Stimulated activated CD8-positive, alpha-beta memory T cell treated with anti-CD3 and anti-CD28 coated beads, Interleukin-12 subunit alpha, Interleukin-12 subunit beta, amount 100 ng/mL, for 4 hours (primary cell): ENCODE measurements at places on chromosomes 13 and 19.

DNA sequence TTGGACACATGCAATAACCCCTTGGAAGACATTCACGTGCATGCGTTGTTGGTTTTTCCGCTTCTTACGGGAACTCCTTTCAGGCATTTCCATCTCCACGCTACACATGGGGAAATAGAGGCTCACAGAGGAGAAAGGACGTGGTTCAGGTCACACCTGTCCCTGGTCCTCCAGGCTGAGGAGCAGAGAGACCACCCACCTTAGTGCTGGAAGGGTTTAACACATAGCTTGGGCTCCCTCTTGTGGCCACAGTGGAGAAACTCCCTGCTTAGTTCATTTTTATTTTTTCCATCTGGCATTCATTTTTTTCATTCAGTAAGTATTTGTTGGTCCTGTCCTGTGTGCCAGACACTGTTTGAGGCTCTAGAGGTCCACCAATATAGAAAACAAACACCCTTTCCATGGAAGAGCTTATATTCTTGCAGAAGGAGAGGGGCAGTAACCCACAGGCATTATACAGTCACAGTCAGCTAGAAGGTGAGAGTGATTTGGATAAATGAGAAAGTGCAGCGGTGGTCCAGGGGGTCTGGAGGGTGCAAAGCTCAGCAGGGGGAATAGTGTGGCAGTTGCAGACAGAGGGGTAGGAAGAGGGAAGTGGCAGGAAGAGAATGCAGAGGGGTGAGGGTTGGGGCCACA lies 24.2 kb upstream of the TTYH1 start:
- DNase-seq: no peak

GRCh38 chr13:23876265-23876664 lies 12.9 kb downstream of the MIPEP start:
- DNase-seq: no peak

- no peak for DNase-seq
Measured at GRCh38 chr13:22074403-22074802, 403.5 kb downstream of the FGF9 start.

DNA sequence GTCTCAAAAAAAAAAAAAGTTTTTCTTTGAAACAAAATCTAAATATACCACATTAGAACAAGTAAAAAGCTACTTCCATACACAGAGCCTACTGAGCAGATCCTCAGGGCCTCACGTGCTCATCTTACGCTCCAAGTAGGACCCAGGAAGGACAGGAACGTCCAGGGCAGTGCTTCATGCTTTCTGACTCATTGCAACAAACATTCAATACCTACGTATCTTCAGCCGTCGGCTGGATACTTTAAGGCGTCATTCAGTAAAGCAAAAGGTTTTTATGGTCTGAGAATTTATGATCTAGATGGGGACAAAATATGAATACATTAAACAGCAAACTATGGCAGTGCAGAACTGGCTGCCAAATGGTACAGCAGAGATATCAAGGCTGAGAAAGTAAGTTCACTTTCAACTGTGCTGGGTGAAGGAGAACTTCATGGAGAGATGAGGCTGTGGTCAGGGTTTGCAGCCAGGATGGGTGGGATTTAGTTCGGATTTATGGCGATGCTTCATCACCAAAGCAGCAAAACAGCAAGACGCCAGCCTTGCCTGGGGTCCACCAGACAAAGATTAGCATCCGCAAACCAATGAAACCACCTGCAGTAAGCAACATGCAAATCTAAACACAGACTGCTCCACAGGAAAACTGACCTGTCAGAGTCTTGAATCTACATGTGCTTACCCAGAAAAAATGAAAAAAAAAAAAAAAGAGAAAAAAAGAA lies 20.5 kb downstream of the CARS2 start:
- DNase-seq: no peak

DNA sequence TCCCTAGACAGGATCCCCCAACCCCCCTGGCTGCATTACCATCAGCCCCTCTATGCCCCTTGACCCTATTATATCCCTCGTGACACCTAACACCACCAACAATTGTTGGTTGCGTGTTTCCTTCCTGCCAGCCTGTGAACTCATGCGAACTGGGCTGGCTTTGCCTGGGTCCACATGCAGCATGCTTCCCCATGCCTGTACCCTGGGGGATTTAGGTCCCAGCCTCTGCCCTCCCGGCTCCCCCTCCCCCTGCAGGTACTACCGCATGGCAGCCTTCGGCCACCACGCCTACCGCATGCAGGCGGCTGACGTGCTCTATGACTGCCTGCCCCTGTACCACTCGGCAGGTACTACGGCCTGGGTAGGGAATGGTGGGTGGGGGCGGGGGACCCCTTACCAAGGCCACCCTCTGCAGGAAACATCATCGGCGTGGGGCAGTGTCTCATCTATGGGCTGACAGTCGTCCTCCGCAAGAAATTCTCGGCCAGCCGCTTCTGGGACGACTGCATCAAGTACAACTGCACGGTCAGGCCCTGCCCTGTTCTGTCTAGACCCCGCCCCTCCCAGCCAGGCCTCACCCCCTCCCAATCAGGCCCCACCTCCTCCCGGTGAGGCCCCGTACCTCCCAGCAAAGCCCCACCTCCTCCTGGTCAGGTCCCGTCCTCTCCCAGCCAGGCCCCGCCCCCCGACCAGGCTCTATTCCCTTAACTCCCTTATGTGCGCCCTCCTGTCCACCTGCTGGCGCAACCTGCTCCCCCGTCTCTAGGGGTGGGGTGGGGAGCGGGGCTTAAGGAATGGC lies 18.5 kb downstream of the SLC27A1 start:
- DNase-seq: peak; percentile 64

GRCh38 chr19:29626386-29626785 lies 20.3 kb downstream of the POP4 start:
- no peak for DNase-seq

DNA sequence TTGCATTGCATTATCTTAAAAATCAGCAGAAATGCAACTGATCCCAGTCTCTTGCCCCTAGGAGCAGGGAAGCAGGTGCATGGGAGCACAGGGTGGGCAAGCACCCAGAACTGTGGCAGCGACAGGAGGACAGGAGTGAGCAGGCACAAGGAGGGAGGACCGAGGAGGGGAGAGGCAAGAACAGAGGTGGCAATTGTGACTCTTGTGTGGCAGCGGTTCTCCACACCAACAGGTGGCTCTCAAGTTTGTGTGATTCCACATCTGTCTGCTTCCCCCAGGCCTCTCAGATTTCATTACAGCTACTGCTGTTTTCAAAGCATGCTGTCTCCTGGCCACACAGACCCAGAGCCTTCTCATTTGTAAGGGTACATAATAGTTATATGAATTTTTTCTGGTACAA lies 108.5 kb downstream of the STK24 start:
- no peak for DNase-seq

- no peak for DNase-seq
Measured at GRCh38 chr13:31814536-31814935, 75.2 kb downstream of the RXFP2 start.

GRCh38 chr19:6736169-6736916 lies 1.0 kb downstream of the GPR108 start:
- peak; percentile 51 for DNase-seq

DNA sequence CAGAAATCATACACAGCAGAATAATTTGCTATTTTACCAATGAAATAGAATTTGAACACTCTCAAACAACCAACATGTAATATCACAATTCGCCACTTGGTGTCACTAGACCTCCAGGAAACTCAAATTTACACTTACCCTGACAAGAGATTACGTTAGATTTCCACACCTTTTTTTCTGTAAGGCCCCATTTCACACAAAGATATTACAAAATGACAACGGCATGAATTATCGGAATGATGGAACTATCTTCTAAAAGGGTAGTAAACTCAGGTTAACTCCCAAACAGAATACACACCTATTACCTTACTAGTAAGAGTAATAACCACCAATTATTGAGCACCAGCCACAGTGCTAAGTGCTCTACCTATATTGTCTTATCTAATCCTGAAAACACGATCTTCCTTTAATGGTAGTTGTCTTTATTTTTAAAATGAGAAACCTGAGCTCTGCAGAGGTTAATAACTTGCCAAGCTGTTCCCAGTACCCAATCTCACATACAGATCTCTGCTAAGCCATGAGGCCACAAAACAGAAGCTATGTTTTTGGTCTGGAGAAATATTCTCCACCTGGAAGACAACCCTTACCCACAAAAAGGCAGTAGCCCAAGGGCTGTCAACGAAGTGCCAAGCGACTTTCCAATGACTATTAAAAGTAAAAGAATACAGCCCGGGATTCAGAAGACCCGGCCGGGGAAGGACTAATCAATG lies 152.4 kb downstream of the DCLK1 start:
- DNase-seq: no peak

DNA sequence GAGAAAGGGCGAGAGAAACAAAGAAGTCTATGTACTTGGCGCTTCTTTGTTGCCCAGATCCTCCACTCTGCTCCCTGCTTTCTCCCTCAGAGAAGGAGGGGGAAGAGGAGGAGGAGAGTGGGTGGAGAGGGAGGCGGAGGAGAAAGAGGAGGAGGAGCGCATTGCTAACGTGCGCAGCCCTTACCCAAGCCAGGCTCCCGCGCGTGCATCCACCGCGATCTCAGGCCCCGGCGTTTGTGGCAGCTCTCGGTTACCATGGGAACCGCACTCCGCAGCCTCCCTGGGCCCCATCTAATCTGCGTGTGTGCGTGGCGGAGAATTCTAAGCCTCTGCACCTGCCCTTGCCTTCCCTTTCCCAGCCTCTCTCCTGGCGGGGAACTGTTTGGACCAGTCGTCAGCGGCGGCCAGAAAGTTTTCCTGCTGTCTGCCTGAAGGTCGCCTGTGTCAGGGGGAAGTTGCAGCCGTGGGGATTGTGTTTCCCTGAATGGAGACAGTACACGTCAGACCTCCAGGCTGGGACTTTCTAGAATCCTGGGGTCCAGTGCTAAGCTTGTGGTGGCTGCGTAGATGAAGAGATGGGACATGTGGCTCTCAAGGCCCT lies at the start of gene ERICH6B:
Gene ERICH6B, minus strand, starts transcription at position 239 of the 601 bp plus-strand sequence. CDS start 18,734 bp downstream, outside the sequence.
- no peak for DNase-seq

GRCh38 chr13:67229481-67230403 lies at the start of gene PCDH9:
Gene PCDH9, minus strand, starts transcription at chr13:67230336. Its CDS starts 1,896 bp downstream, at chr13:67228440.
- DNase-seq: no peak

DNA sequence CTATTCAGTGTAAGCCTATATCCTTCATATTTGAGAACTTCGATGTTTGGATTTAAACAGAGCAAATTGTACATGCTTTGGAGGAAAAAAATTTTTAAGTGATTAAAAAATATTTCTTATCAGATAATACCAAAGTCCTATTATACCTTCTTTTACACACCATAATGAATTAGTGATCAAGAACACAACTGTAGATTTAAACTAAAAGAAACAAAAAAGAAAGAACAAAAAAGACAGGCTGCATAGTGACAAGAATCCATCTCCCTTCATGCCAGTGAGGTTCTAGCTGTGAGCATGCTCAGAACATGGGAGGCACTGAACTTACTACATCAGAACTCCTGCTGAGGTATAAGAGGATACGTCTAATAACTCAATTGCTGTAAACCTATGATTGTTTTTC lies at the start of gene RXFP2:
Gene RXFP2, plus strand, starts transcription at position 301 of the 400 bp plus-strand sequence. Its CDS starts 87 bp downstream, at position 388.
- DNase-seq: no peak
